Uterus (tissue), 4 donors: ENCODE measurements at places on chromosomes 7 and 10. TPM values are rescaled to one million over a fixed set of nuclear protein-coding genes. Genes with fewer than 3 reads are reported as not detected.

DNA sequence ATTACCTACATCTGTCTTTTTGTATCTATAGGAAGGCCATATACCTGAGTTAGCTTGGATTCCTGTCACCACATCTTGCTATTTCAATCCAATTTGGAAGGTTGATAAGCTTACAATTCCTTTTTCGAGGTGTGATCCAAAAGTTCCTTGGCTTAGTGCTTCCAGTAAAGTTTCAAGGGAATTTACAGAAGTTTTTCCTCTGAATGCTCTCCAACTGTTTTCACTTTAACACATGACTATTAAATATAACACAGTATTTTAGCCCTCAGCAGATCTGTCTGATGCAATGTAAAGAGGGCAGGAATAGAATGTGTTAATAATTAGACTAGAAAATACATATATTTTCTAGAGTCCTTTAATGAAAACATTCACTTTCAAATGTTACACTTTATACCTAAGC, 171.4 kb downstream of the DKK1 start:
- DNase-seq, result no peak
- H3K27ac ChIP-seq, result no peak overlapping the region
- no peak overlapping the region for H3K4me3 ChIP-seq
- H3K36me3 ChIP-seq, result no peaks in the 10 kb centered on the region

- no peak overlapping the region for H3K27ac ChIP-seq
- H3K27me3 ChIP-seq, result no peaks in the 10 kb centered on the region
- H3K36me3 ChIP-seq, result no peaks in the 10 kb centered on the region
- H3K4me1 ChIP-seq, result no peaks in the 10 kb centered on the region
- H3K4me3 ChIP-seq, result no peak overlapping the region
Measured at GRCh38 chr10:121741248-121741792, 143.1 kb upstream of the FGFR2 start.

DNA sequence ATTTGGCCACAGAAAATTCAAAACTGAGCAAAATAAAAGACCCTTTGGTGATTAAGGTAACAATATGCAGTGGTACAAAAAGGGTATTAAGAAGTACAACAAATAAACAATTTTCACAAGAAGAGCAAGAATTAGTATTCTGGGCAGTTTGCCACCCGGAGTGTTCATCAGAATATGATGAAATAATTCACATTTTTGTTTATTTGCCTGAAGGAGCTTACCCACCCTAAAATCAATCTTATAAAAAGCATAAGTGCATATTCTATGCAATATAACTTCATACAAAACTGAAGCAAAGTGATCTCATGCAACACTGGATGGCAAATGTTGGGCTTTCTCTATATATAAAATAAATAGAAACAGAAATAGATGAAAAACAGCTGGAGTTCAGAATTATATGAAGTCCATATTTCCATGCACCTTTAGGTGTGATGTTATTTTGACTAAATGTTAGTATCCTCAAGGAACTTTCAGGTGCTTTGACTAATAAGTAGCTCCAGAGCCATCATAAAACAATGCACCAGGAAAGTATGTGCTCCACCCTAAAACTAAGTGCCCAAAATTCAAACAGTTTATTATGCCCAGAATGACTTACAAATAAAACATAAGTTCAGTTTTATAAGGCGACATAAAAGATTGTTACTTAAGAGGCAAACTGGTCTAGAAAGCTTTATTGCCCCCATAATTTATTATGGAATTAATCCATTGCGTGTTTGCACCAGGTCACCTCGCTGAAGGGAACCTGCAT, 474.3 kb downstream of the SEMA3D start:
- no peak overlapping the region for H3K27ac ChIP-seq
- H3K4me3 ChIP-seq, result no peak overlapping the region
- no peaks in the 10 kb centered on the region for H3K27me3 ChIP-seq

DNA sequence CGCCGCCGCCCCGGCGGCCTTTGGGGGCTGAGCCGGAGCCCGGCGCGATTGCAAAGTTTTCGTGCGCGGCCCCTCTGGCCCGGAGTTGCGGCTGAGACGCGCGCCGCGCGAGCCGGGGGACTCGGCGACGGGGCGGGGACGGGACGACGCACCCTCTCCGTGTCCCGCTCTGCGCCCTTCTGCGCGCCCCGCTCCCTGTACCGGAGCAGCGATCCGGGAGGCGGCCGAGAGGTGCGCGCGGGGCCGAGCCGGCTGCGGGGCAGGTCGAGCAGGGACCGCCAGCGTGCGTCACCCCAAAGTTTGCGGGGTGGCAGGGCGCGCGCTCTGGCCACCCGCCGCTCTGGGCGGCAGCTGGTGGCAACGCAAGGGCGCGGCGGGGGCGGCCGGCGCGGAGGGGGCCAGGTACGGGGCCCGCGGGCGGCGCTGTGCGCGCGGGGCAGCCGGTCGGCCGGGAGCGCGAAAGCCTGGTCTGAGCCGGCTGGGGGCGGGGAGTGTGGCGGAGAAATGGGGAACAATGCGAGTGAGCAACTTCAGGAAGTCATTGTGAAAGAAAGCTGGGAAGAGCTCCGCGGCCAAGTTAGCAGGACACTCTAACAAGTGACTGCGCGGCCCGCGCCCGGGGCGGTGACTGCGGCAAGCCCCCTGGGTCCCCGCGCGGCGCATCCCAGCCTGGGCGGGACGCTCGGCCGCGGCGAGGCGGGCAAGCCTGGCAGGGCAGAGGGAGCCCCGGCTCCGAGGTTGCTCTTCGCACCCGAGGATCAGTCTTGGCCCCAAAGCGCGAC, at the start of gene IKZF1:
Gene IKZF1 (plus strand): TSS at position 588 of the 782 bp plus-strand sequence. CDS start 14,346 bp downstream, outside the sequence.
- H3K27me3 ChIP-seq, result no peaks in the 10 kb centered on the region
- H3K27ac ChIP-seq, result no peak within 1 kb of the TSS
- H3K36me3 ChIP-seq, result no peaks in the 10 kb centered on the region
- no peak for DNase-seq
- peak within 1 kb of the TSS; percentile 16 for H3K4me3 ChIP-seq

- H3K27ac ChIP-seq, result no peak overlapping the region
- no peaks in the 10 kb centered on the region for H3K4me1 ChIP-seq
- H3K4me3 ChIP-seq, result no peak overlapping the region
- H3K27me3 ChIP-seq, result peaks cover 8% of the 10 kb centered on the region
- H3K36me3 ChIP-seq, result no peaks in the 10 kb centered on the region
Measured at GRCh38 chr10:114042895-114043531, 653 bp upstream of the ADRB1 start.

- H3K36me3 ChIP-seq, result no peaks in the 10 kb centered on the region
- no peak overlapping the region for H3K27ac ChIP-seq
- no peak for DNase-seq
Measured at GRCh38 chr10:3573498-3573897, 211.5 kb downstream of the KLF6 start.

DNA sequence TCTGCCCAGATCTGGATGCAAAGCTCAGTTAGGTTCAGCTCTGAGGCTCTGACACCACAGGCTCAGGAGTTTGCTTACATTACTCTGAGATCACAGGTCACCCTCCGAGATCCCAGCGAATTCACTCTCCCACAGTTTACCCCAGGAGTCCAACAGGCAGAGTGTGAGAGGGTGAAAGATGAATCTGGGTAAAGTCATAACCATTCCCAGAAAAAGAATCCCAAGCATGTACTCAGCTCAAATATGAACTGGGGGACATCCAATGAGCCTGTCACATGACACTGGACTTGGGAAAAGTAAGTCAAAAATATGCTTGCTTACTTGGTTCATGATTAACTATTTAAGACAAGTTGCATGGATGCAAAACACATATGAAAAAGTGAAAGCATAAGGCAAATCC, 110.3 kb upstream of the ARID5B start:
- H3K27ac ChIP-seq, result no peak overlapping the region
- H3K4me1 ChIP-seq, result no peaks in the 10 kb centered on the region
- H3K36me3 ChIP-seq, result no peaks in the 10 kb centered on the region
- DNase-seq, result no peak
- no peak overlapping the region for H3K4me3 ChIP-seq

DNA sequence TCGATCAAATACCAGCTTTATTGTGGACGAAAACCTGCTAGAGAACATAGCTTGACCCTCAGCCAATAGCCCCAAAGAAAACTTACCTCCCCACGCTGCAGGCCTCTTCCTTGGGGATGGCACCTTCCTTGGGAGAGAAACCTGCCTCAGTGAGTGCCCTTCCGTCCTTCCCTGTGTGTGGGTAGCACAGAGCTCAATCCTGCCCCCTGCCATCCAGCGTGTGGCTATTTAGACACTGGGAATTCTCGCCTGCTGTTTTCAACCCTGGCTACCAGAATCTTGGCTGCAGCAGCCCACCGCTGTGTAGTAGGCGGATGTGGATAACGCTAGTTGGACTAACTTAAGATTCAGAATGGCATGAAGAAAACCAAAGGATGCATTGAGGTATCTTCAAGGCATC, 238.2 kb downstream of the TEX36 start:
- H3K27ac ChIP-seq, result no peak overlapping the region
- no peaks in the 10 kb centered on the region for H3K4me1 ChIP-seq
- DNase-seq, result no peak
- no peaks in the 10 kb centered on the region for H3K27me3 ChIP-seq
- no peaks in the 10 kb centered on the region for H3K36me3 ChIP-seq
- H3K4me3 ChIP-seq, result no peak overlapping the region

The OR2A5 gene
- total RNA-seq, result not detected
